ENCODE measurements at places on chromosomes 16 and 17.
A peak's percentile ranks its signal among the peaks of the same experiment; 100 is the strongest.

DNA sequence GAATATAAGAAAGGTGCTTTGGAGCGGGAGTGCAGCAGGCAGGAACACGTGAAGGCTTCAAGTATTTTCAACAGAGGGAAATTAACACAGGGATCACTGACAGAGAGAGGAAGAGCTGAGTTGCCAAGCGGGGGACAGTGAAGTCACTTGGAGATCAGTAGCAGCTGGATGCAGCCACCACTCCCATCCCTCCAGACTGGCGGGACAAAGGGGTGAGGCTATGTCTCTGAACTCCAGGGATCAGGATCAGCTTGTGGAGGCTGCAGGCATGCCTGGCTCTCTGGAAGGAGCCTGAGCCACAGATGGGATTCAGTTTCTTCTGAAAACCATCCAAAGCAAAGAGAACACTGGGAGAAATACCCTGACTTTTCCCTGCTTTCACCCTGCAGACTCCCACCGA is 113.7 kb upstream of the IRX3 start:
- no peak for DNase-seq

GRCh38 chr17:601244-601925 is 113.3 kb downstream of the VPS53 start:
- DNase-seq = no peak

GRCh38 chr16:82792693-82793092 is 165.9 kb downstream of the CDH13 start:
- DNase-seq = no peak

DNA sequence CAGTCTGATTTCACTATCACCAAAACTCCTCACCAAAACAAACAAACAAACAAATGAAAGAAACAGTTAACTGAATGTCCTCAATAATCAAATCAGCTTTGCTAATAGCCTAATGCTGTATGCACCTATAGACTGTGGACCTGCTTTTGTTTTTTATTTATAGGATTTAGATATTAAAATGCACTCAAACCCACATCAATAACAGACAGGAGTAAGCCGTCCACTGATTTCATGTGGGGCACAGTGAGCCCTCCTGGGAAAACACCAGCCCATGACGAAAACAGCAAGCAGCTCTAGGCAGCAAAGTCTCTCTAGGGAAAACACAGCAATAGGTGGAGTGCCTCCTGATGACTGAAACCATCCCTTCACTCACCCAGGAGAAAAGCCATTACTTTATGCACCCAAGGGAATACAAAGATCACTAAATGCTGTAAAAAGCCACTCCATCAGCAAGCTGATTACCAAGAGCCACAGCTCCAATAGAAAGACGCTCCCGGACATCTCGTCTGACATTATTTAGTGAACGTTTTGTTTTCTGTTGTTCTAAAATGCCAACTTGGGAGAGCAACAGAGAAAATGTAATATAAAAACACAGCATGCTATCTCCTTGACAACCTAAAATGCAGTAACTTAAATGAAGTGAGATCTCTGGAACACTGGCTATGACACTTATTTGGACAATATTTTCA is 47.8 kb downstream of the ANKFY1 start:
- no peak for DNase-seq

DNA sequence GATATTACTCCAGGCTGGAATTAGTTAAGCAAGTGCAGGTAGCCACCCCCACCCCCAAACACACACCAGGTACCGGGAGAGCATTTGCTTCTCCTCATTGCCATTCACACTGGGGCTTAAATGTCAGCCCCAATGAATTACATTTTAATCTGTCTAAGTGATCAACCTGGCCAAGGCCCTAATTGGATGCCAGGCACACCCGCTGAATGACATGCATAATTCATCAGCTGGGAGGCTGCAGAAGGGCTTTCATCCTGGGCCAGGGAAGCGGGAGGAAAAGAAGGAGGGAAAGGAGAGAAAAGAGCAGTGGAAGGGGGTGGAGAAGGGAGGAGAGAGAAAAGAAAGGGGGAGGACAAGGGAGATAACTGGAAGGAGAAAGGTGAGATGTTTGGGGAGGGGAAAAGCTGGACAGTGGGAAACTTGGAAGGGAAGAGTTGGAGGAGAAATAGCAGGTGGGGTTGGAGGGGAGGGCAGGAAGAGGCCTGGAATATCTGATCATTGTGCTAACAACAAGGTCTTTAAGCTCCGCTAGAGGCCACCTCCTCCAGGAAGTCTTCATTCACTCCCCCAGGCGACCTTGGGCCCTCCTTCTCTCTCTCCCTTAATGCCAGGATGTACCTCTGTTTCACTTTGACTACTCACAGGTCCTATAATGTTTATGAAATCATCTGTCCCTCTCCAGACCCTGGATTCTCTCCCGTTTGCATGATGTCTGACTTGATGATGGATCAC is 40.1 kb upstream of the CES5A start:
- no peak for DNase-seq

- DNase-seq = peak; percentile 59
Observed at GRCh38 chr16:87491522-87492290, 1.1 kb downstream of the ZCCHC14 start.

- no peak for DNase-seq
Observed at GRCh38 chr17:69949496-69949895, 125.5 kb upstream of the KCNJ16 start.

Data from Right ventricle myocardium superior (tissue), 1 donor.